Hair follicle dermal papilla cell (primary cell): ENCODE measurements at places on chromosomes 11 and 22. TPM values are rescaled to one million over a fixed set of nuclear protein-coding genes. Genes with fewer than 3 reads are reported as not detected.

The HIC2 gene
- total RNA-seq: 6.2 and 6.7 TPM in 2 replicates

The GP1BB gene
- total RNA-seq: 4.3 and 5.0 TPM in 2 replicates

The EHBP1L1 gene
- 55.9 and 64.3 TPM in 2 replicates for total RNA-seq

The SBF2 gene
- 107 and 146 TPM in 2 replicates for total RNA-seq

The ACRV1 gene
- total RNA-seq: not detected in 2 replicates
